ENCODE measurements at places on chromosomes 13 and 19.

DNA sequence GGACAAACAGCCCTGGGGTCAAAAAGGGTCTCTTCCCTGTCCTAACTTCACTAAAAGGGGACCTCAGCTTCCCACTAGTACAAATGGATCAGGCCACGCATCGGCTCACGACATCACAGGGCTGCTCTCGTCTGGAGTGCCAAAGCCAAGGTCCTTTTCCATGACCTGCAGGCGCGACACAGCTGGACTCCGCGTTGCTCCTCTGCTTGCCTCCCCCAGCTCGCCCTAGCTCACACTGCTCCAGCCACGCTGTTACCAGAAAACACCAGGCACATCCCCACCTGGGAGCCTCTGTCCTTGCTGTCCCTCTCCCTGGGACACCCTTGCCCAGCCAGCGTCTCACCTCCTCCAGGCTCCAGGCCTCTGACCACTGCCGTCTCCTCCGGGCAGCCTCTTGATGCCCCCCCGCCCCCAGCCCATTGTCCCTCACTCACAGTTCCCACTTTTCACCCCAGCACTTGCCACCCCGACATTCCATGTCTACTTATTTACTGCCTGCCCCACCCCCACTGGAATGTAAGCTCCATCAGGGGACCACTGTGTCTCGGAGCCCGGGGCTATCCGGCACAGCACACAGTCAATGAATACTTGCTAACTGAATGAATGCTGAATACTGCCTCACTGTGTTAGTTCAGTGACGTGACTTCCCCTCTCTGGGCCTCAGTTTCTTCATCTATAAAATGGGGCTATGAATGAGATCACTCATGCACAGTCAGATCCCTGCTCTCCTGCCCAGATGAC lies 20.7 kb downstream of the AKT2 start:
- DNase-seq = no peak

GRCh38 chr19:22052644-22053013 lies 345 bp downstream of the ZNF257 start:
- no peak for DNase-seq

GRCh38 chr19:45613926-45614725 lies 12.1 kb upstream of the GPR4 start:
- no peak for DNase-seq

DNA sequence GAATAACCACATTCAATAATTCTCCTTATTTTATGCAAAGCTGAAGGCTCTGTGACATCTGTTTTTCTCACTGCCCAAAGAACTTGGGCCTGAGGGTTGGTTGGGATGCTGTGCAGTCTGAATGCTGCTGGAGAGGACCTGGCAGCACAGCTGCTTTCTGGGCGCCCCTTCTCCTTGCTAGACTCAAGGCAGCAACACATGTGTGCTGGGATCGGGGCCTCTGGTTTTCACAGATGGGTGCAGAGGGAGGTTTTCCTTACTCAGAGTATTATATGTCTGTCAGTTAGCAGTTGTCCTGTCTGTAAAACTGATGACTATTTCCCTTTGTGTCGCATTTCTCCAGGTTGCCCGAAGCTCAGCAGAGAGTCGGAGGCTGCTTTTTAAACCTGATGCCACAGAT lies 53.2 kb upstream of the TEX29 start:
- DNase-seq = peak; percentile 84

DNA sequence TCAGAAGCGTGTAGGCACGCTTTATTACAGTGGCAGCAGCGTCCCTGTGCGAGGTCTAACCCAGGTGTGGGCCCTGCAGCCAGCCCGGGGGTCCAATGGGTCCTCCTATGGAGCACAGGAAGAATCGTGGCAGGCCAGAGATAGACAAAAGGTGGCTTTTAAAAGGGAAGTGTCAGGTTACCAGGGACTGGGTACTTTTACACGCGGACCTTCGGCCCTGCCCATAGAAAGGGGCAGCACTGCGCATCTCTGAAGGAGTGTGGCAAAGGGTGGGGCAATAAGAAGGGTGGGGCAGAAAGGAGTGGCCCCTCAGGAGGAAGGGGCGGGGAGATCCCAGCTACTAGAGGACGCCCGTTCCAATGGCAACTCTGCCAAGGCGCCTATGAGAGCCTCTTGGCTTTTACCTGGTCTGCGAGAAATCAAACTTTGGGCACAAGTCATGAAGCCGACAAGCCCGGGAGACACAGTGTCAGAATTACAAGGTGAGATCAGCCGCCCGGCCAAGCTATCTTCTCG lies 1419.8 kb downstream of the UQCRFS1 start:
- peak; percentile 91 for DNase-seq

GRCh38 chr19:2610637-2611482 lies 91.6 kb downstream of the GNG7 start:
- peak; percentile 56 for DNase-seq

DNA sequence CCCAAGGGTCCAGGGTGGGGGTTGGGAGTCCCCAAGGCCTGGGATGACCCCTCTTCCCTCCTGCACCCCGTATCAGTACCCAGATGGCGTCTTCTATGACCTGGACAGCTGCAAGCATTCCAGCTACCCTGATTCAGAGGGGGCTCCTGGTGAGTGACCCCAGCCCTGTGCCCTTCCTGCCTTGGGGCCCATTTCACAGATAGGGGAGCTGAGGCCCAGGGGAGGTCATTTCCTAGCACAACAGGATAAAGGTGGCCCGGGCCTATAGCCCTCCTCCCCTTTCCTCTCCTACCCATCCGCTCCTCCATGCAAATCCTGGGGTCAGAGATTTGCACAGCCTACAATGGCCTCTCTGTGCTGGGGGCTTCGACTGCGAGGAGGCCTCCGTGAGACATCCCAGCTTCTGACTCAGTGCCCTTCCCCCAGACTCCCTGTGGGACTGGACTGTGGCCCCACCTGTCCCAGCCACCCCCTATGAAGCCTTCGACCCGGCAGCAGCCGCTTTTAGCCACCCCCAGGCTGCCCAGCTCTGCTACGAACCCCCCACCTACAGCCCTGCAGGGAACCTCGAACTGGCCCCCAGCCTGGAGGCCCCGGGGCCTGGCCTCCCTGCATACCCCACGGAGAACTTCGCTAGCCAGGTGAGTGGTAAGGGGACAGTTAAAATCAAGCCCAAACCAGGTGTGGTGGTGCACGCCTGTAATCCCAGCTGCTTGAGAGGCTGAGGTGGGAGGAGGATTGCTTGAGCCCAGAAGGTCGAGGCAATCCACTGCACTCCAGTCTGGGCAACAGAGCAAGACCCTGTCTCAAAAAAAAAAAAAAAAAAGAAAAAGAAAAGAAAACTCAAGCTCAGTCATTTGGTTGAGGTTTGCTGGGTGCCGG lies 3.9 kb downstream of the SPIB start:
- DNase-seq = no peak

Measured in DMS79 (cell line).